ENCODE measurements at places on chromosomes 6 and 20. TPM values are rescaled to one million over a fixed set of nuclear protein-coding genes. Genes with fewer than 3 reads are reported as not detected.

- peaks cover 8% of the 10 kb centered on the region for H3K4me1 ChIP-seq
- H3K27me3 ChIP-seq: no peaks in the 10 kb centered on the region
- DNase-seq: no peak
- no peak overlapping the region for H3K27ac ChIP-seq
- no peak overlapping the region for H3K4me3 ChIP-seq
- H3K36me3 ChIP-seq: no peaks in the 10 kb centered on the region
Observed at GRCh38 chr20:11795071-11795615, 122.5 kb upstream of the BTBD3 start.

DNA sequence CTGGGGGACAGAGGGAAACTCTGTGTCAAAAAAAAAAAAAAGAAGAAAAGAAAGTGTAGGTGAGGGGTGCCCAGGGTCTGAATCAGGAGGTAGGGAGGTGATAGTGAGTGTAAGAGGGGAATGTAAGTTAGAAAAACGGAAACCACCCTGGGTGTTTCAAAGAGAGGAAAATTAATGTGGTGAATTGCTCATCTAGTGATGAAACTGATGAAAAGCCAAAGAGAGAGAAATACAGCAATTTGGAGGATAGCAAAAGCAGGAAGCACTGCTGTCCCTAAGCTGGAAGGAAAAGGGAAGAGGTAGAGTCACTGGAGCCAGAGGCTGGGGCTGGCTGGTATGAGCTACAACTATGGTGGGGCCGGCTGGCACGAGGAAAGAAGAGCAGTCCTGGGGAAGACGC lies 85.0 kb upstream of the CEP85L start:
- H3K27ac ChIP-seq: no peak overlapping the region
- H3K36me3 ChIP-seq: no peaks in the 10 kb centered on the region
- H3K27me3 ChIP-seq: peaks cover 5% of the 10 kb centered on the region
- H3K4me3 ChIP-seq: no peak overlapping the region

DNA sequence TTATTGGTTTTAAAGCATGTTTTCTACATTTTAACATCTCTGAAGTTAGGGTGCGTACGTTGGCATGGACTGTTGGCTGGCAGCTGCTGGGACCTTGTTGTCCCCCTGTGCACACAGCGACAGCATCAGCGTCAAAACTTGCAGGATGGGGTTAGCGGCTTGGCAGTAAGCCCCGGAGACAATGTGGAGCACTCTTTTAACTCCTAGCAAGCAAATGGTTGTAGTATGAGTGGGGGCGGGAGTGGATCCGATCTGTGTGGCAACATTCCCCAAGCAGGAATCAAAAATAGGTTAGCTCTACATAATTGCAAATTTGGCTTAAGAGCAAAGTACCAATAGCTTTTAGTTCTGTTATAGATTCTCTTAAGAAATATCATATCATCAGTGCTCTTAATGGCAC lies 70.1 kb downstream of the NRN1 start:
- no peaks in the 10 kb centered on the region for H3K27me3 ChIP-seq
- H3K36me3 ChIP-seq: peaks cover 2% of the 10 kb centered on the region

DNA sequence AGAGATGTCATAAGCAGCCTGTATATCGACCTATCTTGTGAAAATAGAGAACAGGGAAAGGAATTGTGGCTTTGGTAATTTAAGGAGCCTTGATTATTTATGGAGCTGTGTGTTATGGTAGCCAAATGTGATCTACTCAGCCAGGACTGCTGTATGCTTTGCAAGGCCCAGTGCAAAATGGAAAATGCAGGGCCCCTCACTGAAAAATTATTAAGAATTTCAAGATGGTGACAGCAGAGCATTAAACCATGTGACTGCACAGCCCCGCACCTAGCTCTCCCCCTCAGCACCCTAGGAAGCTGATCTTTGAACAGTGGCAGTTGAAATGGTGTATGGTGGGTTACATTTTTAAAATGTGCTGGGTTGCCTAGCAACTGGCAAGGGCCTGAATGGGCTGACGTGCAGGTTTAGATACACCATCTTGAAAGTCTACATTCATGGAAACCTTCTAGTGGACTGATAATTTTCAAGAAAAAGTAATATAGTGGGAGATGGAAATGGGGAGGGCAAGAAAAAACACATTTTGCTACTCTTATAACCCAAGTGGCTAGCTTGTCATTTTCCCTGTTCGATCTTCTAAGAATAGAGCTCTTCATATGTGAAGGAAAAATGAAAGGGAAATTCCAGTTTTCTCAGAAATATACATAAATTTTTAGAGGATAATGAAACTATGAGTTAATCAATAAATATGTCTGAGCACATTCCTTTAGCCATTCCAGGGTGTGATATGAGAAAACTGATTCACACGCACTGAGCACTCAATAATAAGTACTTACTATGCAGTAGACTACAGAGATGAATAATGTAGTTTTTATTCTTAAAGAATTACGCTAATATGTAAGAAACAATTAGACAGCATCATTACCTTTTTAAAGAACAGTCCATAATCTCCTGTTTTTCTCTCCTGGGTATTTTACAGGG lies 208.0 kb downstream of the ARHGAP18 start:
- no peaks in the 10 kb centered on the region for H3K36me3 ChIP-seq
- peaks cover 33% of the 10 kb centered on the region for H3K4me1 ChIP-seq
- H3K4me3 ChIP-seq: peak overlapping the region; percentile 48
- DNase-seq: no peak
- peak overlapping the region; percentile 83 for H3K27ac ChIP-seq

DNA sequence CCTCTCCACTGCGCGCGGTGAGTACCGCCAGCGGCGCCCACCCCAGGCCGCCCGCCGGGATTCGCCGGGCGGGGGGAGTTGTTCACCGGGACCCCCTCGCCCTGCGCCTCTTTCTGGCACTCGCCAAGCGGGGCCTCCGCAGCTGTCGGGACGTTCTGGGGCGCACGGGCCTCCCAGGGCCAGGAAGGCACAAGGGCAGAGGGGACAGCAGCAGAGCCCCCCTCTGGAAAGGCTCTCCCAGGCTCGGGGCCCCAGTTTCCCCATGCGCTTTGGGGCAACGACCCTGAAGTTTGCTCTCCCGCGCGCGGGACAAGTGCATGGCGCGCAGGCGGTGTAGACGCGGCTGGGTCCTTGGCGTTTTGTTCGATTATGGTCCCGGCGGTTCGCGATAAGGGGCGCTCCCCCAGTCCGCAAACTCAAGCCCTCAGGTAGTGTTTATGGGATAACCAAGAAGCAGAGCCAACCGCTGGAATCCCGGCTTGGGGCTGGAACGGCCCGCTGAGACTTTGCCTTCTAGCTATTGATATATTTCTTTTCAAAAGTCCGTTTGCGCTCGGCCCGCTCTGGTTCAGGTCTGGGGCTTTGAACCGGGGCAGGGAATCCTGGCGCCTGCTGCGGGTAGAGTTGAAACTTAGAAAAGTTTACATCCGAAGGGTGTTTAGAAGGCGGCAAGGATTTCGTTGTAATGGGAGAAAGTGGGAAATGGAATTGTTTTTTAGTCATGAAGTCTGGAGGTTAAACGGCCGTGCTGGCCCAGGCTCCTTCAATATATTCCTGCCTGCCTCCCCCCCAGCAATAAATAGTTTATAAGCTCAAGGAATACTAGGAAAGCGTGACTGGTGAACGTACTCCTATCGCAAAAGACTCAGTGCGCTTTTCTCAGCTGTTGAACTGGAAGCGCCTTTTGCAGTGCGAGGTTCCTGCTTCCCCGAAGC lies 595 bp downstream of the EYA2 start:
- H3K36me3 ChIP-seq: peaks cover 11% of the 10 kb centered on the region
- no peak for DNase-seq
- H3K27ac ChIP-seq: no peak overlapping the region

DNA sequence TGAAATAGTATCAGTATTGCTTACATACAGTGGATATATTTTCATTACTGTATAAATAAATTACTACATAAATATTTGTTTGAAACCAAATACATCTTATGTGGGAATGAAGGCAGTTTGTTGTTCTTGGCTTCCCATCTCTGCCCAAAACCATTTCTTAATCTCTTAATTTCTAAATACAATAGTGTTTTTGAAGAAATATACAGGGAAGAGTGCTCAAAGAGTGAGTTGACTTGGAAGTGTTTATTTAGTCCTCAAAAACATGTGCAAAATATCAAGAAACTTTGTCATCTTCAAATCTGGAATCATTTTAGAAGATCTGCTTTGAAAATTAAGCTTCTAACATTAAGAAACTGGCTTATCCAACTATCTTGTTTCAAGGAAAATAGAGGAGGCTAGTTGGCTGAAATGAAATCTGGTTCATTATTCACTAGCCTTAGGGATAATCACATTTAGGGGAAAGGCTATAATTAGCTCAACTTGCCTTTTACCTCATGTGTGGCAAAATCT lies 259.8 kb upstream of the FLRT3 start:
- peaks cover 5% of the 10 kb centered on the region for H3K27me3 ChIP-seq
- H3K36me3 ChIP-seq: no peaks in the 10 kb centered on the region
- no peak for DNase-seq
- H3K27ac ChIP-seq: no peak overlapping the region
- no peaks in the 10 kb centered on the region for H3K4me1 ChIP-seq

- no peaks in the 10 kb centered on the region for H3K27me3 ChIP-seq
- no peaks in the 10 kb centered on the region for H3K36me3 ChIP-seq
- H3K4me3 ChIP-seq: no peak overlapping the region
- peaks cover 14% of the 10 kb centered on the region for H3K4me1 ChIP-seq
Observed at GRCh38 chr6:87714093-87714842, 12.2 kb upstream of the AKIRIN2 start.

GRCh38 chr6:41222045-41222444 lies 6.1 kb upstream of the TREML4 start:
- no peaks in the 10 kb centered on the region for H3K4me1 ChIP-seq
- no peak for DNase-seq
- no peak overlapping the region for H3K4me3 ChIP-seq
- H3K36me3 ChIP-seq: peaks cover 6% of the 10 kb centered on the region
- H3K27me3 ChIP-seq: peaks cover 41% of the 10 kb centered on the region

DNA sequence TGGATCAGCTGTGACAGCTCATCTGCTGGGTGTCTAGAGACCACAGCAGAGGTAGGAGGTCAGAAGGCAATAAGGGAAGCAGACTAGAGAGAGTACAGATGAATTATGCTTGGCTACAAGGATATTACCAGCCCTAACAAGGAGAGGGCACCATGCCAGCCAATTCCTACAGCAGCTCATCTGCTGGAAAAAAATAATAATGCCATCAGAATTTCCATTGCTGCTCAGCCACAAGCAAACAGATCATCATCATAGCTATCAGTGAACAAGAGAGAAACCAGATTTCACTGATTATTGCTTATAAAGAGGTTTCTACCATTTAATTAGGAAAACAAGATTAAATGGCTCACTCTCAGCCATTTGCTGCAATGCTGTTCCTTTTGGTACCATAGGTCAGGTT lies 66.5 kb downstream of the PSMG4 start:
- peak overlapping the region; percentile 50 for H3K27ac ChIP-seq
- H3K36me3 ChIP-seq: peaks cover 4% of the 10 kb centered on the region
- no peak overlapping the region for H3K4me3 ChIP-seq
- peaks cover 51% of the 10 kb centered on the region for H3K4me1 ChIP-seq
- no peaks in the 10 kb centered on the region for H3K27me3 ChIP-seq
- DNase-seq: no peak

DNA sequence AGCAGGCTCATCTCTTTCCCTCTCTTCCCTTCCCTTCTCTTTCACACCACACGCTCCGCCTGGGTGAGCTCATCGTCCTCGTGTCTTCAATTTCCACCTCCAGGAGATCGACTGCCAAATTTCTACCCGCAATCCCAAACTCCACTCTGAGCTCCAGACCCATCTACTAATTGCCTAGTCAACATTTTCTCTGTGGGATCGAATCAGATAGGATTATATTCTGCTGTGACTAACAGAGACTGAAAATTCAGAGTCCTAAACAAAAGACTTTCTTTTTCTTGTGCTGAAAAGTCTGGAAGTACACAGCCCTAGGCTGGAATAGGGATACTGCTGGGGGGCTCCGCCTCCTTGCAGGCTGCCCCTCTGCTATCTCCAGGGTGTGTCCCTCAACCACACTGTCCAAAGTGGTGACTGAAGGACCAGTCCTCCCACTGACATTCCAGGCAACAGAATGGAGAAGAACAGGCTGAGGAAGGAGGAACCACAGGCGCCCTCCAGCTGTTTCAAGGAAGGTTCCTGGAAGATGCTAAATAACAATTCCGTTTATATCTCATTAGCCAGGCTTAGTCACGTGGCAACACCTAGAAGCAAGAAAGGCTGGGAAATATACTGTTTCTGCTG lies 5.0 kb upstream of the HSPA12B start:
- peaks cover 8% of the 10 kb centered on the region for H3K4me1 ChIP-seq
- H3K36me3 ChIP-seq: peaks cover 1% of the 10 kb centered on the region
- no peak overlapping the region for H3K27ac ChIP-seq
- H3K4me3 ChIP-seq: peak overlapping the region; percentile 24

DNA sequence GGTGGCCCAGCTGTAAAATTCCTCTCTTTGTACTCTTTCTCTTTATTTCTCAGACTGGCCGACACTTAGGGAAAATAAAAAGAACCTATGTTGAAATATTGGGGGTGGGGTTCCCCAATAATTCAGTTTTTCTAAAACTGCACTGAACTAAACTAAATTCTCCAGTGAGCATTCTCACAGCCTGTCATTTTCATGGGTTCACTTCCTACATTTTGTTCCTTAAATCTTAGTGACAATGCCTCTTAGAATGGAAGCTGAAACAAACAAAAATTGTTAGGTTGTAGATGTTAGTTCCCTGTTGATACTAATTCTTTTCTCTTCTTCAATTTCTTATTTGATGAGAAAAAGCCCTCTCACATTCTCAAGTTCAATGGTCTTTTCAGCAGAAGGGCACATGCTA lies 35.8 kb upstream of the IFNGR1 start:
- peaks cover 13% of the 10 kb centered on the region for H3K27me3 ChIP-seq
- DNase-seq: no peak
- no peak overlapping the region for H3K4me3 ChIP-seq
- no peak overlapping the region for H3K27ac ChIP-seq

GRCh38 chr20:35434085-35435005 lies 3.7 kb downstream of the GDF5 start:
- H3K27ac ChIP-seq: no peak overlapping the region
- H3K4me3 ChIP-seq: no peak overlapping the region
- H3K36me3 ChIP-seq: no peaks in the 10 kb centered on the region

DNA sequence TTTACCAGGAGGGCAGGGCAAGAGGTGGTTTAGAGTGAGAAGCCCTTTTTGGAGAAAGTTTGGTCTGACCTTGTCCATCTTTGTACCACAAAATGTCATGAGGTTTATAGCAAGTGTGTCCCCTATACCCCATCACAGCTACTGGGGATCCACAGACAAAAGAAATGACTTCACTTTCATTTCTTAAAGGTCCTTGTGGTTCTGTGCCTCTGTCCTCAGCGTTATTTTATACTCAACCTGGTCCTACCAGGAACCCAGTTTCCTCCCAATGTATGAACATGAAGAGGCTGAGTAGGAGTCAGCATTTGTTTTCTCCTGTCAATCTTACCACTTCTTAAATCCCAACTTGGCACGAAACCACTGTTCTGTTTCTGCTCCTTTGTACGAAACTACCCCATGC lies 157.6 kb downstream of the NFATC2 start:
- H3K4me1 ChIP-seq: peaks cover 28% of the 10 kb centered on the region
- no peaks in the 10 kb centered on the region for H3K27me3 ChIP-seq
- DNase-seq: no peak
- H3K4me3 ChIP-seq: no peak overlapping the region

The TMC2 gene
- total RNA-seq: not detected

The TXLNB gene
- total RNA-seq: 0.05 TPM

The PCED1A gene
- total RNA-seq: 34.0 TPM

The CLPSL1 gene
- not detected for total RNA-seq

The TINAG gene
- total RNA-seq: not detected
